ENCODE measurements at places on chromosomes 7 and 10.
A peak's percentile ranks its signal among the peaks of the same experiment; 100 is the strongest.

DNA sequence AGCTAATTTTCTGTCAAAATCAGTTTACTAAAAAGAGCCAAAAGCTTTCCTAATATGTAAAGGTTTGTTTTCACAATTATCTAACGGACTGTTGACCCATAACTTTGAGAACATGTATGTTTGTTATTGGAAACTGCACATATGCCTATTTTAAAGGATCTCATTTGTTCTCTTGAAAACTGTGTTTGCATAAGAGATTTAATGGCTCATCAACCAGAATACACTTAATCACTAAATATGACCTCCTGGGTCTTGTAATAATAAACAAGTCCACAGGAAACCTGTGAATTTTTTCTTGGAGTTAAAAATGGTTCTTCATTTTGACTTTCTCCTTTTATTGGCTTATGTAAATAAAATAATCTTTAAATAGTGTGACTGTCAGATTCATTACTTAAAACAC lies 48.3 kb upstream of the STEAP1B start:
- DNase-seq = no peak

GRCh38 chr7:90455163-90456030 lies 14.0 kb upstream of the PTTG1IP2 start:
- DNase-seq = peak; percentile 50

DNA sequence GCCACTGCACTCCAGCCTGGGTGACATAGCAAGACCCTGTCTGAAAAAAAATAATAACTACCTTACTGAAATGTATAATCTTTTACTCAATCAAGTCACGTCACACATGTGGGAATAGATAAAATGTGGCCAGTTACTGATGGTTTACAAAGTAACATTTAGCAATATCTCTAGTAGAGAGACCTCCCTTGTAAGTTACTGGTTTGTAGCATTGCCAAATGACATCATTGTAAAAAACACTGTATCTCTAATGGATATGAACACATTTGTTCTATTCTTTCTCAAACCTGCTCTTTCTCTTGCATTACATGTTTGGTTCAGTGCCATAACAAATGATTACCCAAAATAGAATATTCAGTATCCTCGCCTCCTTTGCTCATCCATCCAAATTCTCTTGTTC lies 18.8 kb downstream of the TET1 start:
- no peak for DNase-seq

- no peak for DNase-seq
Observed at GRCh38 chr7:35248576-35249536, 5.0 kb downstream of the TBX20 start.

DNA sequence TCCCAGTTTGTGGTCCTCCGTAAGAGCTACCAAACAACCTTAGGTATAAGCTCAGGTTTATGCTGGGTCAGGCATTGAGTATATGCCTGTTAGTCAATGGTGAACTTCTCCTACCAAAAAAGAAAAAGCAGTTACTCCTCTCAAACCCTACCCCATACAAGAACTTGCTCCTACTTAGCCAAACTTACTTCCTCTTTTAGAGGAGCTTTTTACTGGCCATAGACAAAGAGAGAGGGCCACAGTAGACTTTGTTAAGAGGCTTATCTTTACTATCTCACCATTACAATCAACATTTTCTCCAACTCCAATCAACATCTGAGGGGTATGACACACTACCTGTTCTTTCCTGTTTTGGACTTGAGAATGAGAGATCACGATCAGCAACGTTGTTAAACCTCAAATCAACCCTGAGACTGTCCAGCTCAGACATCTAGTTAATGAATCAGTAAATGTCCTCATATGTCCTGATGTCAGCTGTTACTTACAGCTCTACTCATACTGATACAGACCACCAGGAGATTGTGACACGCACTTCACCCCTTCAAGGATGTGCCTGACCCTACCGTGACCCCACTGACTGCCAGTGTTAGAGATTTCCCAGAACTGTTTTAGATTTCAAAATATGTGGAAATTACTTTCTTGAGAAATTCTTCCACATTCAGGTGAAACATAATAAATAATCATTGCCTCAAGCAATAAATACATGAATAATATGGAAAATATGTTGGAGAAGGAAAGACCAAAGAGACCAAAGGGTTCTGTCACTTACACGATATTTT lies 18.4 kb upstream of the CCDC71L start:
- no peak for DNase-seq

DNA sequence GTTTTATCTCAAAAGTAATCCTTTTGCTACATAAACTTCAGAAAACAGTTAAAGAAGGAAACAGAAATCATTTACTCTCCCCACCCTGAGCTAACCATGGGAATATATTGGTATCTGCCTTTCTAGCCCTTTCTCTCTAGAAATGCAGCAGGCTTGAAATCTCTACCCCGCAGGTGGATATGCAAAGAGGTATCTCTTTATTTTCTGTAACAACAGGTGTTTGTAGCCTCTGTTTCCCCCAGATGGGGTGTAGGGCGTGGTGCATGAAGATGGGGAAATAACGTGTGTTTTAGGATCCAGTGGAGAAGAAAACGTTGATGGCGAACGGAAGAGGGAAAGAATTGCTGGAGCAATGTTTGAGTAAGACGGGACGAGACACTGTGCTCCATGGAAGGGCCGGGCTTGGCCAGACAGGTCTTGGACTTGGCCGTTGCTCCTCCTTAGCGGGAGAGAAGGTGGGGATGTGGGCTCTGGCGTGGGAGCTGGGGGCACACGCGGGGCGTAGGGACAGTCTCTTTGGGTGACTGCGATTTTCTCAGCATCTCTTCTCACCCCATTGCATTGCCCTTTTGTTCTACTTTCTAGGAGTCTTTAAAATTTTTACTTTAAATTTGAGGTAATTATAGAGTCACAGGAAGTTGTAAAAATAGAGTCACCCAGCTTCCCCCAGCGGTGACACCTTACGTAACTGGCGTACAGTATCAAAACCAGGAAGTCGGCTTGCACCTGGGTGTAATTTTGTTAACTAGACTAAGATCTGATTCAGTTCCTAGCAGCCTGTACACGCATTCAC lies 82.9 kb downstream of the ELFN1 start:
- DNase-seq = no peak

GRCh38 chr7:6422926-6423632 lies 24.7 kb downstream of the DAGLB start:
- no peak for DNase-seq

DNA sequence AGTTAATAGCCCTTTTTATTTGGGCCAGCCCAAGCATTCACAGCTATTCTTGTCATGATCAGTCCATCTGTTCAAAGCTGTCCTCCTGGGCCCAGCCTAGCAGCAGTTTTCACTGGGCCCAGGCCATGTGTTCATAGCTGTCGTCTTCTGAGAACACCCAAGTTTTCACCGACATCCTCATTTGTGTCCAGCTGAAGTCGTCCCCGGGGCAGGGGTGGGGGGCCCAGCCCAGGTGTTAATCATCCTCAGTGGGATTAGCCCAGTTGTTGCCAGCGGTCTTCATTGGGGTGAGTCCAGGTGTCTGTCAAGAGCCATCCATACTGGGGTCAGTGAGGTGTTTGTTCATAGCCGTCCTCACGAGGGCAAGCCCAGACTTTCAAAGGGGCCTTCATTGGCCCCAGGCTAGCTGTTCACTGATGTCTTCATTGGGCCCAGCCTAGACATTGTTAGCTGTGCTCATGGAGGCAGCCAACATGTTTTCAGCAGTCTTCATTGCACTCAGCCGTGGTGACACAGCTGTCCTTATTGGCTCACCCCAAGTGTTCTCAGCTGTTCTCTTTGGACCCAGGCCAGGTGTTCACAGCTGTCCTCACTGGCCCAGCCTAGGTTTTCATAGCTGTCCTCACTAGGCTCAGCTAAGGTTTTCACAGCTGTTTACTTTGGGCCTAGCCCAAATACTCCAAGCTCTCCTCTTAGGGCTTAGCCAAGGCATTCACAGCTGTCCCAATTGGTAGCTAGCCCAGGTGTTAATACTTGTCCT lies 10.0 kb downstream of the FRG2B start:
- DNase-seq = no peak

- DNase-seq = no peak
Observed at GRCh38 chr10:73922864-73923133, 11.9 kb downstream of the PLAU start.

DNA sequence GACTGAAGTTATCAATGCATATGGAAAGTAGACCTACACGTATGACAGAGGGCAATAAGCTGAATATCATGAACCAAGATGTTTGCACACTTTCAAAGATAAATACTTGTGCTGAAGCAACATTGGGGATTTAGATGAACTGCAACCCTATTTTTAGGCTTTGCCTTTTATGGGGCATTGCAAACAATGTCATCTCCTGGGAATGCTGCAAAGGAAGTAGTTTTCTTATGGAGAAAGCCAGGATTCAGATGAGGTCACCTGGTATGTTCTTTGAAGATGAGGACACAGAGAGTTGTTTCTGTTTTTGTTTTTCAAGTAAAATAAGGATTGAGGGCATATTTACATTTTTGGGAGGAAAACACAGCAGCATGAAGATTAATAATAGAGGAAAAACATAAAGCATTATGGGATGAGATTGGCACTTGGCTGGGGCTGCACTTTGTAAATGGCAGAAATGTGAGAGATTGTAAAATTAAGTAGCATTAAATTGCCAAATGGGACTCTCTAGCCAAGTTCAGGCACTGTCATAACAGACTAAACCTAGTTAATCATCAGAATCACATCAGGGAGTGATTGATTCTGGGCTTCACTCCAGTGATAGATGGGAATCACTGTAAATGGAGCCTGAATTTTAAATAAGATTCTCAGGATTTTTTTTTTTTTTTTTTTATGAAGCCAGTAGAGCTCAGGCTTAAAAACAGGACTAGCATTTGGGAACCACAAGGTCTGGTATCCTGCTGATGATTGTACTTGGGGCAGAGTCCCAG lies 63.1 kb downstream of the MALRD1 start:
- DNase-seq = no peak

DNA sequence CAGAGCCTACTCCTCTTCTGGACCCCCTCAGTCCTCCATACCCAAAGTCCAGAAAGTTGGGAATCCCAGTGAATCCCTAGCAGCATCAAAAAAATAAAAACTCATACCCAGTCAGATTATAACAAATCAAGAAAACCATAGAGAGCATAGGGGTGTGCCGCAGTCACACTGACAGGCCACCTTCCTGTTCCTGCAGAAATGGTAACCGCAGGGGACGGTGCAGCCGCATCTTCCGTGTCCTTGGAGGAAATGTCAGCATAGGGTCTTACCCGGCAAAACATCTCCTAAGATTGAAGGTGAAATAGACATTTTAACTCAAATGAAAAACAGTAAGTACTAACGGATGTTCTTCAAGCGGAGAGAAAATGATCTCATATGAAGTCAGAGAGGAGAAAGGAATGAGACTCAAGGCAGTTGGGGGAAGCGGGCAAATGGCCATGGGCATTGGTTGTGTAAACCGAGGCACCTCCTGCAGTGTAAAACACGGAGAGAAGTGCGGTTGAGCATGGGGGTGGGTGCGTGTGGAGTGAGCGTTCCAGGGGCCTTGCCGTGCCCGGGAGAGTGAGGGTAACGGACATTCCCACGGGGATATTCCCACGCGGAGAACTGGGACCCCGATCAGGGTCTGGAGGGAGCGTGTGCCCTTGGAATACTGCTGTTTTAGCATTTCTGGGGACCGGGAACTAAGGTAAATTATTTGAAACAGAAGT lies 110.8 kb downstream of the NKX6-2 start:
- no peak for DNase-seq

- no peak for DNase-seq
Observed at GRCh38 chr10:97031459-97031858, 154.3 kb downstream of the SLIT1 start.

DNA sequence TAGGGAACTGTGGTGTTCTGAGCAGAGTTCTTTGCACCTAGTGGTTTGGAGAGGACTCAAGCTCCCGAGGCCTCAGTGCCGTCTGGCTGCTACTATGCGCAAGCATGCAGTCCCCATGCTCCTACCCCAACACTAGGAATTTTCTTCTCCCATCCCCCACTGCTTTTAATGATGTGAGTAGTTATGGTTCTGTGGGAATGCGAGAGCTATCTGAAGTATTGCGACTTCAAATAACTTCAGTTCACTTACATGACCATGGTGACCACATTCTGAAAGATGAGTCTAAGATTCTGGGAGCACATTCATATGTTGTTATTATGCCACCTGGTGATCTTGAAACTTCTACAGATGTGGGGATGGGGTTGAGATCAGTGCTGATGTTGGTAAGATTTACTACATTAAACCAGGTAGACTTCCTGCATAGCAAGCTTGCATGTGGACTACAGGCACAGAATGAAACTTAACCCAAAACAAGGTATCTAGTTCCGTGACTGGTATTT lies 24.6 kb downstream of the HTR5A start:
- DNase-seq = no peak

GRCh38 chr10:133164816-133165555 lies 5.0 kb downstream of the KNDC1 start:
- DNase-seq = no peak

GRCh38 chr10:104485632-104486031 lies 132.0 kb downstream of the CFAP58 start:
- no peak for DNase-seq

GRCh38 chr7:126856691-126857291 lies 395.9 kb downstream of the GRM8 start:
- no peak for DNase-seq

- no peak for DNase-seq
Observed at GRCh38 chr10:100319707-100320402, 10.2 kb downstream of the PKD2L1 start.

DNA sequence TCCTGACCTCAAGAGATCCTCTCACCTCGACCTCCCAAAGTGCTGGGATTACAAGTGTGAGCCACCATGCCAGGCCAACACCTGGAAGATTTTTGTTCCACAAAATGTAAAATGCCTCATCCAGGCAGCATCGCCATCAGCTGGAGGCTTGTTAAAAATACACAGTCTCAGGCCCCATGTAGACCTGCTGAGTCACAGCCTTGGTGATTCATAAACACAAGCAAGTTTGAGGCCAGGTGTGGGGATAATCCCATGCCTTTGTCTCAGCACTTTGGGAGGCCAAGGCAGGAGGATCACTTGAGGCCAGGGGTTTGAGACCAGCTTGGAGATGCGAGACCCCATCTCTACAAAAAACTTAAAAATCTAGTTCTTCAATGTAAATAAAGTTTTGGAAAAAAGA lies 49.1 kb upstream of the FOXK1 start:
- DNase-seq = no peak

GRCh38 chr10:71998119-71998839 lies 34.1 kb downstream of the CHST3 start:
- DNase-seq = no peak

DNA sequence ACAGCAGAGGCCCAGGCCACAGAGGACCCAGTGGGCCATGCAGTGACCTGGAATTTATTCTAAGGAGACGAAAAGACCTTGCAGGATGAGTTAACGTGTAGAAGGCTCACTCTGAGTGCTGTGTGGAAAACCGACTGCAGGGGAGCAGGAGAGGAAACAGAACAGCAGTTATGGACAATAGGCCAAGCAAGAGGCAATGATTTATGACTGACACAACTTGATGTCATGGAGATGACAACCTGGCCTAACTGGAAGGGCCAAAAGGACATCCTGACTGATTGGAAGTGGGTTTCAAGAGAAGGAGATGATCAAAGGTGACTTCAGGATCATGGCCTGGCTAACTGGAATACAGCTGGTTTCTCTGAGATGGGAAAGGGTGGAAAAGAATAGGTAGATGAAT lies 70.2 kb upstream of the RAPGEF5 start:
- DNase-seq = no peak

GRCh38 chr7:939843-940242 lies 14.6 kb downstream of the ADAP1 start:
- DNase-seq = no peak
